ENCODE measurements at places on chromosomes 16 and 17.

DNA sequence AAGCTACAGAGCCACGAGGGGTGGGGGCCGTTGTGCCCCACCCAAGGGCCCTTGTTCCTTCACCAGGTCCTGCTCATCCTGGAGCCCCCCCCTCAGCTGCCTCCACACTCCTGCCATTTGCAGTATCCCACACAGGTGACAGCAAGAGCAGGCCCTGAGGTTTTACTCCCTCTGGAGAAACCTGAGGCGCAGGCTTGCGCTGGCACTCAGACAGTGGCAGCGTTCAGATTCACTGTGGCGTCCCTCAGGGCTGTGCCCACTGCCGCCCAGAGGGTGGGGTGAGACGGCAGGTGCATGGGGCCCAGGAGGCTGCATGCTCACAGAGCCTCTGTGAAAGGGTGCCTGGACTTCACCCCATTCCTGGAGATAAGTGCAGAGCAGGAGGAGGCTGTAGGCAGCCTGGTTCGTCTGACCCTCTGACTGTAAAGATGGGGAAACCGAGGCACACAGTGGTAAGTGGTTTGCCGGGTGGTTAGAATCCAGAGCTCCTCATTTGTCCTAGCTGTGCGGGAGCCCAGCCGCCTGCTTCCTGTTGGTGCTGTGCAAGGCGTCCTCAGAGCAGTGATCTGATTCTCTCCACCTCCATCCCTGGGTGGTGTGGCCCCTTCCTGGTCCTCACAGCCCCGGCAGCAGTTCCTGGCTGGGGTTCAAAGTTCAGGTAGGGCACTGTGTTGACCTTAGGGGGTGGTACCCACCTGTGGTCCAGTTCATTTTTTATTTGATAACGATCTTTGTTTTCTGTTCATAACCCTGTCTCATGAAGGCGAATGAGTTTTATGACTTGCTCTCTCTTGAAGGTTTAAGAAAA is 1.6 kb downstream of the SPIRE2 start:
- no peak for DNase-seq

GRCh38 chr17:77622647-77623046 is 335.9 kb upstream of the TNRC6C start:
- DNase-seq = no peak

DNA sequence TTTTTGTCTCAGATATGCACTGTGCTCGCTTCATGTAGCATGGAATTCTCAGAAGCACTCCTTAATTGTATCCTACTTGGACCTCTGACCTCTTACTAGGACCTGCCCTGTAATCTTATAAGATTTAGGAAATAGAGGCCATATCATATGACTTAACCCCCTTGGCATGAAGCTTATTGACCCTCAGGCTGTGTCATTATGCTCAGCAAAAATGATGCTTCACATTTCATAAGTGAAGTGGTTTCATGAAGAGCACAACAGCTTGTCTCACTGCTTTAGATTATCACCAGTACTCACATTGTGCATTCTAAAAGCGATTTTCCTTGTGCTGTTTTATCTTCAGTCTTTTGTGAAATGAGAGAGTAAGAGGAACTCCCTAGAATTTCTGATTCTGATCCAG is 6.4 kb downstream of the PHKB start:
- no peak for DNase-seq

- no peak for DNase-seq
Measured at GRCh38 chr16:56424404-56424764, 961 bp downstream of the AMFR start.

DNA sequence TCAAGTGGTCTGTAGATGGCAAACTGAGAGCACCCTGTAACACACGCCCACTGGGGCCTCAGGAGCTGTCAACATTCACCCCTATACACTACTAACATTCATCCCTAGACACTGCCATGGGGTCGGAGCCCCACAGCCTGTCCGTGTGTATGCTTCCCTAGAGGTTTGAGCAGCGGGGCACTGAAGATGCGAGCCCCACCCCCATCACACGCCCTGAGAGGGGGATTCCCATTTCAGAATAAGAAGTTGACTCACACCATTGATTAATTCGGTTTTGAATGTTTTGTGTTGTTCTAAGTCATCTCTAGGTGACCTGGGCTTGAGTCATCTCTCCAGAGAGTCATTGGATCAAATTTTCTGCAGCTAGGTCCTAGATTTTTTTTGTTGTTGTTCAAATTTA is 37.3 kb upstream of the MMD start:
- DNase-seq = no peak

DNA sequence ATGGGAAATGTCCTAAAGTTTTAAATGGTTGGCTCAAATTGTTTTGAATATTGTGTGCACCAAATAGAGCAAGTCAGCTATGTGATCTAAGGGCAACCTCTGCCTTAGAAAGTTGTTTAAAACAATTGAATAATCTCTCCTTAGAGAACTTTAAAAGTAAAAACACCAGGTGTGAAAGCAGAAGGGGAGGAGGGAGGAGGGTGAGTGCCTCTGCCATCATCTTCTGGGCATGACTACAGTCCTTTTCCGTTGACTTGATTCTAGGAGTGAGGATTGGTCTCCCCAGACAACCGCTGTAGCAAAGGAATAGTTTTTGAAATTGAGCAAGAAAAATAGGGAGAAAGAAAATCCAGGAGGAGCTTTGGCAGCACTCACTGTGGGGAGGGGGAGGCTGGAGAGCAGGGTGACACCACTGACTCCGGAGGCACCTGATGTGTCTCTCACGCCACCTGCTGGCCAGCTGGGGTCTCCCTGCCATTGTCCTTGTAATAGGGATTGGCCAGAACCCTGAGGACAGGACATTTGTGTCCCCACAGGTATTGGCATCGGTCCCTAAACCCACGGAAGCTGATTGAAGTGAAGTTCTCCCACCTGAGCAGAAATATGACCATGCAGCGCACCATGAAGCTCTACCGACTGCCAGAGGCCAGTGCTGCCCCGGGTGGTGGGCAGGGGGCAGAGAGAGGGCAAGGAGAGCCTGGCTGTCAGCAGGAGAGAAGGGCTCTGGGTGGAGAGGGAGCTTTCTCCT is 33.3 kb downstream of the PLCD3 start:
- DNase-seq = peak; percentile 52

GRCh38 chr17:80025796-80026195 is 9.9 kb downstream of the TBC1D16 start:
- DNase-seq = no peak

GRCh38 chr16:64240586-64240985 is 881.3 kb downstream of the CDH11 start:
- no peak for DNase-seq

GRCh38 chr16:50202926-50203624 is 50.0 kb downstream of the TENT4B start:
- DNase-seq = no peak

- DNase-seq = no peak
Measured at GRCh38 chr17:77377710-77378235, 237.0 kb downstream of the SEC14L1 start.

GRCh38 chr16:86353148-86353547 is 157.2 kb upstream of the FOXF1 start:
- DNase-seq = no peak

DNA sequence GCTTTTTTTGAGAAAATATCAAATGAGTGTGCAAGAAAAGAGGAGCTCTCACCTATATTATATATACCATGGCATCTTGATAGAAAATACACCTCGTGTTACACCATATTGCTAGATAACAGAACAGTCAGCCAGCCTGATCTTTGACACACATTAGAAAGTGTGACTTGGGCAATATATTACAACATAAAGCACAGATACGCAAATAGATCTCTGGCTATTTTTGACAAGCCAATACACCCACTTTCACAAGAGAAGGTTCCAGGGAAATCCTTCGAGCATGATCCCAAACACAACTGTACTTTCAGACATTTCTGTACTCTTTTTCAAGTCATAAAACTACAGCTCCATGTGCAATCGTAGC is 9.4 kb downstream of the GGA2 start:
- DNase-seq = no peak

DNA sequence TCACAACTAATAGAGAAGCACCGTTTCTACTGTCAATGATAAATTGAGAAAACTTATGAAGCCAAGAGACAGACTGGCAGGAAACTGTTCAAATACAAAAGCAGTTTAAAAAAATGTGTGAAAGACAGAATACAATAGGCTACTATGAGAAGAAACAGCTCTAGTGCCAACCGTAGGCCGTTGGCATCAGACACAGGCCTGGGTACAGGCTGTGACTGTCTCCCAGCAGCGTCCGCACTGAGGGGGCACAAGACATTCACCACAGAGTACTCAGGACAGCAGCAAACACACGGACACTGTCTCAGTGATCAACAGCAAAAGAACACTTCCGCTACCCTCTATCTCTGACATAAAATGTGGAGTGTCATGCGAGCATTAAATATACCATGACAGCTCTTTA is 7.8 kb upstream of the C1QBP start:
- no peak for DNase-seq

DNA sequence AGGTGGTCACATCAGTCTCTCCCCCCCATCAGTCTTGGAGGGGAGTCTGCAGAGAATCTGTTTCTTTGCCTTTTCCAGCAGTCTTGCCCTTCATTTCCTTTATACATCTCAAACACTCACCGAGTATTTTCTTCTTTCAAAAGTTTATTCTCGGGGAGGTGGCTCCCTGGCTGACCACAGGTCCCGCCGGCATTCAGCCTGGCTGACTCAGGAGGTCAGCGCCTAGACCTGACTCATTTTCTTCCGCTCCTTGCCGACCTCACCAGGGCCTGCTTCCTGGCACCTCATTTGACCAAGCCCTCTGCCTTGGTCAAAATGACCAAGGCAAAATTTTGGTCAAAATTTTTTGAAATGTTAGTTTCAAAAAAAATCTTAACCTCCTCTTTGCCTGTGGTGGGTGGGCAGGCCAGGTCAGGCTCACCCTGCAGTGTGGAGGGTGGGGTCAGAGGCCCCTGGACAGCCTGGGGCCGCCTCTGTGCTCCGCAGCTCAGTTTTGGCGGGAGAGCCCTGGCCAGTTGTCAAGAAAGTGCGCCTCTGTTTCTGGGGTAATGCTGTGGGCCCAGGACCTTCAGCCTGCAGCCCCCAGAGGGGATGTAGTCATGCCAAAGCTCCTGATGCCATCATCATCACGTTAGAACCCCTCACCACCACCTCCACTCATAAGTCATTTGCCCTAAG is 165.6 kb downstream of the SPECC1 start:
- no peak for DNase-seq

DNA sequence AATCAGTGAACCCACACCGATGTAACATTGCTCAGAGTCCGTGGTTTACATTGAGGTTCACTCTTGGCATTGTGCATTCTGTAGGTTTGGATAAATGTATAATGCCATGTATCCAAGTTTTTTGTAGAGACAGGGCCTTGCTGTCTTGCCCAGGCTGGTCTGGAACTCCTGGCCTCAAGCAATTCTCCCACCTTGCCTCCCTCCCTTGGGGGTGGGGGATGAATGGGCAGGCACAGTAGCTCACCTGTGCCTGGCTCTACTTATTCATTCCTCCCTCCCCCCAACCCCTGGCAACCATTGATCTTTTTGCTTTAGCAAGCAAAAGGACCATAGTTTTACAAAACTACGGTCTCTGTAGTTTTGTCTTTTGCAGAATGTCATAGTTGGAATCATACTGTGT is 181.4 kb downstream of the SPECC1 start:
- DNase-seq = no peak

DNA sequence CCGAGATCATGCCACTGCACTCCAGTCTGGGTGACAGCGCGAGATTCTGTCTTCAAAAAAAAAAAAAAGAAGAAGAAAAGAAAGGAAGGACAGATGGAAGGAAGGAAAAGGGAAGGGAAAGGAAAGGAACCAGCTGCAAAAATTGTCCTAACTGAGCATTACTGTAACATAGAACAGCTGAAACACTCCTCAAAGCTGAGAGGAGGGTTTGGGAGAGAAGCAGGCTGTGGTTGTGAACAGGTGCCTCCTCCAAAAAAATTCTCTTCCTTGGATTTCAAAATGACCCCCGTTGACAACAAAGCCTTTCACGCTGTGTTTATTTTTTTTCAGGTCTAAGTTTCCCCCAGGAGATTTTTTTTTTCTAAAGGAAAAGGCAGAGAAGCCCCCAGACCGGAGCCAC is 541.4 kb downstream of the WWOX start:
- no peak for DNase-seq

GRCh38 chr16:46629331-46630219 is 8.4 kb upstream of the SHCBP1 start:
- DNase-seq = no peak

- no peak for DNase-seq
Measured at GRCh38 chr17:72822358-72823023, 270.0 kb downstream of the SLC39A11 start.

DNA sequence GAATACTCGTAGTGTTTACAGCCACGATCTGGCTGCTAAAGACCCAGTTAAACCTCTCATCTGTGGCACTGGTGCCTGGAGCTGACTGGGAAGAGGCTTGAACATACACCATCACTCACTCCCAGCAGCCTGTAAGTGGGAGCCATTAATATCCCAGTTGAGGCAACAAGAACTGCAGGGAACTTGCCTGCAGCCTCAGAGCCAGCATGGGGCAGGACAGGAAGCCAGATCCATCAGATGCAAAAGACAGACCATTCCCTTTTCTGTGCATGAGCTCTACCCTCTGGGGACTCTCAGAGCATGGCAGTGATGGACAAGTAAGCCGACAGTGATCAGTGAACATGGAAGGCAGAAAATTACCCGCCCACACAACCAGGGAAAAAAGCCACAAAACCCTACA is 91.8 kb downstream of the TMEM132E start:
- DNase-seq = no peak

DNA sequence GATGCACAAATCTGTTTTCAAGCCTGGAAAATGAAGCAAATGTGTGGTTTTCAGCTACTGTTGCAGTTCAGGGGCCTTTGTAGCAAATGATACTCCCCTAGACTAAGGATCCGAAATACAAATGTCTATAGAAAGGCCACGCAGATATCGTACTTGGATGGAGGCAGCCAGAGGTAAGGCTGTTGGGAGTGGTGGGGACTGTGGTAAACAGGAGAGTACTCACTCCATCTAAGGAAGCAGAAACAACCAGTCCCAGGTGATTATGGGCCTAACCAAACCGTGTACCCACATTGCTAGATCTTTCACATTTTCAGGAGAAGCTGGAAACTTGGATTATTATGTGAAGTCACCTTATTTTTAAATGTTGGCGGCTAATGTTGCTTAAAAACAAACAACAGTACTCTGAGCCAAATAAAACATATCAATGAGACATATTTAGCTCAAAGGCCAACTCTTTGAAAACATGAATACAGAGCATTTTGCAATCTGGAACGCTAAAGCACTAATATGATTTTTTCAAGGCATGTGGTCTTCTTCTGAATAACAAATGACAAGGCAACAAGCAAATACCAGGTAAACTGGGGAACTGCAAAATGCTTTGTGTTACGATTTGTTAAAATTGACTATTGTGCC is 110.1 kb downstream of the YPEL2 start:
- no peak for DNase-seq

DNA sequence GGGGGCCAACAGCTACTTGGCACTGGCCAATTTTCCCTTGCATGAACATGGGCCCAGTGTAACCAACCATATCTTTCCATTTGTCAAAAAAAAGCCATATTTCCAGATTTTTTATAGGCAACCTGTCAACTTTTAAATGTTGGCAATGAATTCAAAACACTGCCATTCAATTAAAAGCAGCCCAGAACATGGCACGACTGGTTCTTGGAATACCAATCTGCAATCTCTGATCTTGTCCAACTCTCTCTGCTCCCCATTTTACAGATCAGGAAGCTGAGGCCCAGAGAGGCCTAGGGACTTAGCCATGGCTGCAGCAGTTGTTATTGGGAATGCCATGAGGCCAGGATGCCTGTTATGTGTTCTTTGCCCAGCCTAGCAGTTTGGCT is 8.9 kb upstream of the MEOX1 start:
- no peak for DNase-seq
